AG04449 (cell line): ENCODE measurements at places on chromosomes 13 and 19.

- DNase-seq, result no peak
Observed at GRCh38 chr13:51764184-51765141, 39.5 kb downstream of the DHRS12 start.

GRCh38 chr19:15265850-15266248 is 33.6 kb upstream of the EPHX3 start:
- peak; percentile 47 for DNase-seq

DNA sequence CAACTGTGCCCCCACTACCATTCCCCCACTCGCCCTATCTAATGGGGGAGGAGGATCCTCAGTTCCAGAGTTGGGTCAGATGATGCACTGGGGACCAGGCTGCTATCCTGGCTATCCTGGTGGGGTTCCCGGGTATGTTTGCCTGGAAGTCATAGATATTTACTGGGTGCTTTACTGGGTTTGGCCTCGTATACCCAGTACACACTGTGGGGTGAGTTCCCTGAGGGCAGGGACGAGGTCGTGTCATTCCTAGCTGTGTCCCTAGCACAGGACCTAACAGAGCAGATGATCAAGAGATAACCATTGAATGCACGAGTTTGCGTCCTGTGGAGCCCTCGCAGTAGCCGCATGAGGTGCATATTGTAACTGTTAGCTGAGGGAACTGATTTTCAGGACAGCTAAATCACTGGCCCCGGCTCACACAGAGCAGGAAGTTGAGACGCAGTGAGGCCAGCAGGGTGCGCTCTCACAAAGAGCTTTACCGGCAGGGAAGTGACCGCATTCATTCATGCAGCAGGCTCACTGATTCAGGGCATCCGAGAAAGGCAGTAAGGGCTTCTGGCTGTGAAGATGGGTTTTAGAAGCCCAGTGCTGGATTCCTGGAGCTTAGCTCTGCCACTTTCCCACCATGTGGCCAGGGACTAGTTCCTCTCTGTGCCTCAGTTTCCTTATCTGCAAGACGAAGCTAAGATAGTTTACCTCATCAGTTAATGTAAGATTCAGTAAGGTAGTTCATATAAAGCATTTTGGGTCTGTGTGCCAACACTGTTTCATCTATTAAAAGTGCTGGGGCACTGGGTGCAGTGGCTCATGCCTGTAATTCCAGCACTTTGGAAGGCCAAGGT is 6.0 kb downstream of the RUVBL2 start:
- DNase-seq, result no peak

- DNase-seq, result no peak
Observed at GRCh38 chr13:112245989-112246388, 130.2 kb upstream of the SPACA7 start.

- no peak for DNase-seq
Observed at GRCh38 chr19:13117772-13118423, at the start of gene NACC1. TSS of gene NACC1 (plus strand) at chr19:13118264. CDS start at chr19:13135208, 16,944 bp downstream.

- no peak for DNase-seq
Observed at GRCh38 chr13:52394586-52394985, 11.4 kb downstream of the THSD1 start.

GRCh38 chr19:50358483-50359327 is 6.7 kb downstream of the NAPSA start:
- DNase-seq, result no peak

- DNase-seq, result no peak
Observed at GRCh38 chr19:8398311-8398771, 8.2 kb downstream of the RAB11B start.

GRCh38 chr19:23070353-23071146 is 46.3 kb upstream of the ZNF730 start:
- no peak for DNase-seq

DNA sequence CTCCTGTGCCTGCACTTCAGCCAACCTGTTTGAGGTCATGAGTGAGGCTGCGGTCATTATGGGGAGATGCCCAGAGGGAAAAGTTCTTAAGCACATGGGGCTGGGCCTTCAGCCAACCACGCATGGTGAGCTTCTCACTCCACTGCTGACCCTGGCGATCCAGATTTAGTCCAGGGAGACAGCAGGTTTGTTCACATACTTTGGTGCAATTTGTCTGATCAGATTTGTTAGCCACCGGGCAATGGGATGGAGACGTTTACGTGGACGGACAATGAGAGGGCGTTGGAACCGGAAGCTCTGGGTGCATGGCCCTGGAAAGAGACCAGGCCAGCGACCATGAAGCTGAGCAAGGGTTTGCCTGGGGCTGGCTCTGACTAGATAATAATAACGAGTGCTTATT is 56.2 kb downstream of the RGCC start:
- no peak for DNase-seq

DNA sequence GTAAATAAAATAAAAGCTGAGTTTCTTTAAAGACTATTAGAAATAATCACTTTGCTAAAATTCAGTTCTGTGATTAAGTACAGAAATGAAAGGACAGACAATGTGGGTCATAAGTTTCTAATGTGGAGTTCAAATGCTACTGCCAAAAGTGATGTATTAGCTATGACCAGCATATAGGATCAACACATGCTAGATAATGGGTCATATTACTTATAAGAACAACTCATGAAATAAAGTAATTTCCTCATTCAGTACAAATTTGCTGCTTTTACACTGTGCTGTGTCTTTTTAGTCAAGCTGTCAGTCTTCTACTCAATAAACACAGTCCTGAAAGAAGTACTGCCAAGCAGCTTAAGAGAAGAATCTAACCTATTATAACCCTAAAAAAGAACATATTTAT is 135.2 kb downstream of the VWA8 start:
- no peak for DNase-seq

GRCh38 chr13:77390391-77390790 is 63.5 kb upstream of the MYCBP2 start:
- no peak for DNase-seq

DNA sequence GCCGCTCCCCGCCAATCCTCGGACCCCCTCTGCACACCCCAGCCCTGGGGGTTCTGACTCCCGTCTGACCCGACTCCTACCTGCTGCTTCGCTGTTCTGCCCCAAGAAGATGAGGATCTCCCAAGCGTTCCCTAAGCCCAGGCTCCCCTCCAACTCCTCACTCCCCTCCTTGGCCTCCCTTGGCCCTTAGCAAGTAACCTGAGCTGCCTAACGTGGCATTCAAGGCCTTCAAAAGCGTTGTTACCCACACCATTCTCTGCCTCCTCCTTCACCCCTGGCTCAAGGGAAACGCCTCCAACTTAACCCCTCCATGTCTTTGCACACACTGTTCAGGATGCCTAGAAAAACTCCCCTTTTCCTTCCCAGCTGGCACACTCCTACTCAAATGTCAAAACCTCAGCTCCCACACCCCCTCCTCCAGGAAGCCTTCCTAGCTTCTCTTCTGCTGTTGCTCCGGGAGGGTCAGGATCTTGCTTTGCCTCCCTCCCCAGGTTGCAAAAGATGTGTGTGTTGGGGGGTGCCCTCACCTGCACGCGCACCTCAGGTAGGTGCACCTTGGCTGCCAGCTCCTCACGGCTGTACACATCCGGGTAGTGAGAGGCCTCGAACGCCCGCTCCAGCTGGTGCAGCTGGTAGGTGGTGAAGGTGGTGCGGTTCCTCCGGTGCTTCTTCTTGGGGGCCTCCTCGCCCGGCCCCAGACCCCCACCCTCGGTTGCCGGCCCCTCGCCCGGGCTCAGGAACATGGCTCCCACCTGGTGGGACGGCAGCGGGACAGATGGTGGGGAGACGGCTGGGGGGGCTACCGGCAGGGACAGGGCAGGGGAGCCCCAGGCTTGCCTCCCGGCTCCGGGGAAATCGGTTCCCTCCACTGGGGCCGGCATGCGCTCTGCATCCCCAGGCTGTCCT is 775 bp downstream of the RAX2 start:
- no peak for DNase-seq
